ENCODE measurements at places on chromosomes 1 and 21. TPM values are rescaled to one million over a fixed set of nuclear protein-coding genes. Genes with fewer than 3 reads are reported as not detected.

DNA sequence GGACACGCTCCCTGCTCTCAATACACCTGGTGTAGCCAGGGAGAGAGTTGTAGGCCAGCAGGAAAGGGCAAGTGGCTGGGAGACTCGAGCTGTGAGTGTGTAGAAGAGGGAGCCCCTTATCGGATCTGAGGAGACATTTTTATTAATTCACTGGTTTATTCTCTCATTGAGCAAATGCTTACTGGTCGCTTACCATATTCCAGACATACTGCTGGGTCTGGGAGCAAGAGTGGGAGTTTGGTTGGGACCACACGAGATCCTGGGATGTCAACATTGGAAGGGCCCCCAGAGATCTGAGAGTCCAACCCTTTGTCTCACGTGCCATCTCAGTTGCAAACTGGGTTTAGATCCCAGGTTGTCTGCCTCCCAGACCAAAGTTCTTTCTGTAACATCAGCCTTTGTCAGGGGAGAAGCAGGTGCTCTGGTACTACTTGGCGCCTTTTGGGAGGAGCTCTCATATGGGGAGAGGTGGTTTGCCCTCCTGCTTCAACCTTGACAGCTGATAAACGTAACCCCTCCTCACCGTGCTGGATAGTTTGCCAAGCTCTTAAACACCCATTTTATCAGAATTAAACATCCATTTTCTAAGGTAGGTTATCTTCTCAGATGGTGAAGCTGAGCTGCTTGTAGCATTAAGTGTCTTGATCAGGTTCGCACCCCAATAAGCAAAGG lies 742 bp downstream of the TMEM222 start:
- H3K36me3 ChIP-seq: no peaks in the 10 kb centered on the region
- no peaks in the 10 kb centered on the region for H3K27me3 ChIP-seq
- H3K4me1 ChIP-seq: peaks cover 16% of the 10 kb centered on the region
- H3K4me3 ChIP-seq: peak overlapping the region; percentile 85
- DNase-seq: no peak

DNA sequence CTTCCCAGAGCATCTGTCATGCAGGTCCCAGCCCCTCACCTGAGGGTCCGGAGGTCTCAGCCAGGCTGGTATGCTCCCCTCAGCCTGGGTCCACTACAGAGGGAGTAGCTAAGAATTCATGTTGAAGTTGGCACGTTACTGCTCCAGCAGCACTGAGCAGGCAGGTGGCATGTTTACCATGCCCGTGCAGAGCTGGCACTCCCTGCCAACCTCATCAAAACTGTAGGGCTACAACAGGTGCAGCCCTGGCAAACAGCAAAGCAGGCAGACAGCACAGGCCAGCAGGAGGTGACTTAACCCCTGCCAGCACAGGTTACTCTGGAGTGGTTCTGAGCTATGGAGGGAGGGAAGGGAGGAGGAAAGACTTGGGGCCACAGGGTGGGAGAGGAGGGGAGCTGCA lies 46.4 kb downstream of the NUAK2 start:
- DNase-seq: peak; percentile 38
- no peak overlapping the region for H3K27ac ChIP-seq
- H3K27me3 ChIP-seq: no peaks in the 10 kb centered on the region
- H3K4me1 ChIP-seq: no peaks in the 10 kb centered on the region
- H3K36me3 ChIP-seq: no peaks in the 10 kb centered on the region

- DNase-seq: no peak
- no peaks in the 10 kb centered on the region for H3K27me3 ChIP-seq
- no peaks in the 10 kb centered on the region for H3K36me3 ChIP-seq
- no peak overlapping the region for H3K4me3 ChIP-seq
- no peak overlapping the region for H3K27ac ChIP-seq
These were observed 36.5 kb downstream of the LRRIQ3 start for GRCh38 chr1:74161497-74161896.

DNA sequence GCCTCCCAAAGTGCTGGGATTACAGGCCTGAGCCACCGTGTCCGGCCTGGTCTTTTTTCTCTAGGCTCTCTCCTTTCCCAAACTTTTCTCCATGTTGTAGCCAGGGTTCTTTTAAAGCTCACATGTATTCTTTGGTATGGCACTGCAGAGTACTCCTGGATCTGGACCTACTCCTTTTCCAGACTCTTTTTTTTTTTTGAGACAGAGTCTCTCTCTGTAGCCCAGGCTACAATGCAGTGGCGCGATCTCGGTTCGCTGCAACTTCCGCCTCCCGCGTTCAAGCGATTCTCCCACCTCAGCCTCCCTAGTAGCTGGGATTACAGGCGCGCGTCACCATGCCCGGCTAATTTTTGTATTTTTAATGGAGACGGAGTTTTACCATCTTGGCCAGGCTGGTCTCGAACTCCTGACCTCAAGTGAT lies 602 bp upstream of the MED18 start:
- H3K27me3 ChIP-seq: no peaks in the 10 kb centered on the region
- H3K4me1 ChIP-seq: no peaks in the 10 kb centered on the region
- no peak for DNase-seq
- no peaks in the 10 kb centered on the region for H3K36me3 ChIP-seq
- peak overlapping the region; percentile 70 for H3K4me3 ChIP-seq

DNA sequence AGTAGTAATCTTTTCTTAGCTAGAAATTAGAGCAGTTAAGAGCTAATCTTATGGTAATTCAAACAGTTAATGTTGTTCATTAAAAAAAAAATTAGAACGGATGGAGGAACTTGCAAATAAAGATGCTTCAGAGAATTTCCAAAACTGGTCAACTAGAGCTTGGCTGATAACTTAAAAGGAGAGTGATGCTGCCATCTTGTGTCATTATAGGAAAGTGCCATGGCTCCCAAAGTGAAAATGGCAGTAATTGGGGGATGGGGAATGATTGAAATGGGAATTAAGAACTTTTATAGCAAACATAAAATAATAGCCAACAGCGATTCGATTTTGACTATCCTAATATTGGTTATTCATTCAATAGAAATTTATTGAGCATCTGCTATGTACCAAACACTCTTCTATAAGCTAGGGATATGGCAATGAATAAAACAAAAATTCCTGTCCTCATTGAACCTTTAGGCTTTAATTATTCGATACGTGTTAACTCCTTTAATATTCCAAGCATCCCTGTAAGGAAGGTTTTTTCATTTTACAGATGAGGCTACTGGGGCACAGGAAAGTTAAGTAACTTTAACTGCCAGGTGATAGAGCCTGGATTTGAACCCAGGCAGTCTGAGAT lies 5.7 kb upstream of the PLPP3 start:
- no peak overlapping the region for H3K4me3 ChIP-seq
- H3K4me1 ChIP-seq: no peaks in the 10 kb centered on the region
- no peak for DNase-seq
- no peaks in the 10 kb centered on the region for H3K27me3 ChIP-seq

ALX3 gene
- total RNA-seq: 0.66 TPM

ANKRD35 gene
- total RNA-seq: 7.0 TPM

TEX38 gene
- not detected for total RNA-seq

TESK2 gene
- 19.2 TPM for total RNA-seq

VCAM1 gene
- 10.4 TPM for total RNA-seq

All from breast epithelium (tissue), 4 donors.